ENCODE measurements at places on chromosomes 3 and 15.

DNA sequence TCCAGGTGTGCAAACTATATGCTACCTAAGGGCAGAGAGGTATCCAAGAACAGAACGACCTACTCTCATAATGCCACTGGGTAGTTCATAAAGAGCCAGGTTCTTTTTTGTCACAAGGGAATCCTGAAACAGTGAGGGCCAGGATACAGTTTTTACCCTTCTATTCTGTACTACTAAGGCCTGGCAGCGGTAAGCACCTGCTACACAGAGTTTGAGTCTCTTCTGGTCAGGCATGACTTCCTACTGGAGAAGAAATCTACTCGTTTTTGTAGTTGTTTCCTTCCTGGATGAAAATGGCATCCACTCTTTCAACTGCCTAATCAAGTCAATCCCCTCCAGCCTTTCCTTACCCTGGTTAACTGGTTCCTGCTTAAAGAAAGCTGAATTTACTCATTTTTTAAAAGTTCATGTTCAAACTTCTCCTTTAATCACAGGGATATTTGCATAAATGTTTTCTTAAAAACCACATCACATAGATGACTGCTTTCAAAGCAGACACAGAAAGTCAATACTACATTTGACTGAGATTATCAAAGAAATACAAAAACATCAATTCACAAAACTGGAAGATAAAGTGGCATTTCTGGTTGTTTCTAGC lies 40.0 kb downstream of the MAP4 start:
- DNase-seq: no peak

GRCh38 chr3:12620729-12621128 lies 43.2 kb downstream of the RAF1 start:
- no peak for DNase-seq

GRCh38 chr3:50551054-50551659 lies 16.4 kb downstream of the C3orf18 start:
- no peak for DNase-seq

GRCh38 chr3:132448216-132448961 lies 31.1 kb downstream of the DNAJC13 start:
- DNase-seq: no peak

GRCh38 chr15:93089727-93090305 lies 805 bp upstream of the RGMA start:
- no peak for DNase-seq

- no peak for DNase-seq
Measured at GRCh38 chr15:82130248-82130647, 84.4 kb upstream of the MEX3B start.

- no peak for DNase-seq
Measured at GRCh38 chr3:160226026-160226907, 1.0 kb downstream of the C3orf80 start.

DNA sequence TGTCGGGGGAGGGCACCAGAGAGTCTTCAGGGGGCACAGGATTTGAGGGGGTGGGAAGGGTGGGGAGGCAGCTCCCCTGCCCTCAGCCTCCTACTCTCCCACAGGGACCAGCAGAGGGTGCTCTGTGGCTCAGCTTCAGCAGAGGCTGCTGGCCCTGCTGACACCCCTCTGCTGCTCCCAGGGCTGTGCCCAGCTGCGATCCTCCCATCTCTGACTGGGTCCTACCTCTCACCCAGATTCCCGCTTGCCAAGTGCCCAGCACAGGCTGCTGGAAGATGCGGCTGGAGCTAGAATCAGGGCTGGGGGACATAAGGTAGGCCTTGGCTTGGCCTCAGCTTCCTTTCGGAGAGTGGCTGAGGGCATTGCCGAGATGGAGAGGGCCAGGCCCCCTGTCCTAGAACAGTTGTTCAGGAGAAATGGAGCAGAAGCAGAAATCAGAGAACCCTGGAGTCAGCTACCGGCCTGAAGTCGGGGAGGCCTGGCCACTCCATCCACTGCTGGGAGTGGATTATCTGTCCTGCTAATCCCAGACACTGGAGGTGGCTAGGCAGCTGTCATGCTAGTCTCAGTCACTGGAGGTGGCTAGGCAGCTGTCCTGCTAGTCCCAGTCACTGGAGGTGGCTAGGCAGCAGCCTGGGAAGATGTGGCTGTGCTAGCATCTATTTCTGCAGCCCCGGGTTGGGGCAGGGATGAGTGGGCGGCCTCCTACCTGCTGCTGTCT lies 3.9 kb downstream of the GRM2 start:
- DNase-seq: no peak

- no peak for DNase-seq
Measured at GRCh38 chr15:99706557-99707303, 26.5 kb downstream of the LYSMD4 start.

DNA sequence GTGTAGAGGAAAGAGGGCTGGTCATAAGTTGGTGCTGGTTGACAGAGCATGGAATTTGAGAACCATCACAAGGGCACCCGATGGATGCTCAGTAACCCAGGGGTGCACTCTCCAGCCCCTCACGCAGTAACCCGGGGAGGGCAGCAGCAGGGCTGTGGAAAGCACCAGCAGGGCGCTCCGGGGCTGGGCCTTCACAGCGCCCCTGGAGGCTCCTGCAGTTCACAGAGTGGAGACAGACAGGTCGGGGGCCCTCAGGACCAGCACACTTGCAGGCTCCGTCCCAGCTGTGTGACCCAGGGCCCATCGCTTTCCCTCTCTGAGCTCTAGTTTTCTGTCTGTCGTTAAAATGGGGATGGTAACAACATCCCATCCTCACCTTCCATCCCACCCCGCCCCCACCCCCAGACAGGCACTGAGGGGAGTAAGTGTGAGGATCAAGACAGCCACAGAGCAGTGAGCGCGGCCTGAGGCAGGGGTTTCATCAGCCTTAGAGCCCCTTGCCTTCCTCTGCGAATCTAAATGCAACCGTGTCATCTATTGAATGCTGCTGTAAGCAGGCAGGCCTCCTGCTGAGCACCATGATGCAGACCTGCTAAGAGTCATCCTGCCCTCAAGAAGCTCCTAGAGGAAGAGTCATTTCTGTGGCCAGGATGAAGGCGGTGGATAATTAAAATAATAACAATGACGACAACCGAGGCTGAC lies 90.2 kb upstream of the LINGO1 start:
- no peak for DNase-seq

- no peak for DNase-seq
Measured at GRCh38 chr15:63506537-63507035, 2.2 kb downstream of the USP3 start.

DNA sequence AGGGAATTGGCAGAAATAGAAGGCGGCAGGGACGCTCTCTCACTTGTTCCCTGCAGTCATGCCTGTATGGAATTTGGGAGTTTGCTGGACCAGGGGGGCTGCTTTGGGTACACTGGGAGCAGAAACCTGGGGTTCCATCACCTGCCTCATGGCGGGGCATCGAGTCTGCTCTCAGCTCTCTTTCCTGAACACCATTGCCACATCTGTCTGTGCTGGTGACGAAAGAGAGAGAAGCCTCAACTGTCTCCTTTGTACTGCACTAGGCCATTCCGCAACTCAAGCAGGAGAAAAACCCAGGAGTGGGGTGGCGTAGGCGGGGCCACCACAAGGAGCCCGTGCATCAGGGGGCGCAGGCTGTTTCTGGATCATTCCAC lies 14.0 kb downstream of the TMEM158 start:
- DNase-seq: no peak

DNA sequence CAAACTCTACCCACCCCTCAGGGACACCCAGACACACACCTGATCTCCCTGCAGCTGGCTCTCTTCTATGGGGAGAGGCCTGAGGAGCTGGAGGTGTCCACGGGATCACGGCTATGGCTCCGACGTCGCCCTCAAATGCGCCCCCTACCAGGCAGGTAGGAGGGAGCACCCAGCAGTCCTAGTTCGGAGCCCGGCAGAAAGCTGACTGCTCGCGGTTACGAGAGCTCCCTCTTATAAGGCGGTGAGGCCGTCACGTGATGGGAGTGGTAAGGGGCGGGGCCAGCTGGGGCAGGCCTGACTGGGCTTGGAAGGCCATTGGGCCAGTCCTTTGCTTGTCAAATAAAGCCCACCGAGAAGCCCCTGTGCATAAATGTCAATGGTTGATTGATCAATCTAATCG lies at the start of gene PRR20G:
PRR20G (minus strand) TSS at position 207 of the 400 bp plus-strand sequence. CDS start 681 bp downstream, outside the sequence.
- no peak for DNase-seq

- peak; percentile 11 for DNase-seq
Measured at GRCh38 chr15:39685999-39686613, 96.5 kb downstream of the FSIP1 start.

GRCh38 chr15:40358471-40359353 lies 693 bp downstream of the DISP2 start:
- DNase-seq: no peak

DNA sequence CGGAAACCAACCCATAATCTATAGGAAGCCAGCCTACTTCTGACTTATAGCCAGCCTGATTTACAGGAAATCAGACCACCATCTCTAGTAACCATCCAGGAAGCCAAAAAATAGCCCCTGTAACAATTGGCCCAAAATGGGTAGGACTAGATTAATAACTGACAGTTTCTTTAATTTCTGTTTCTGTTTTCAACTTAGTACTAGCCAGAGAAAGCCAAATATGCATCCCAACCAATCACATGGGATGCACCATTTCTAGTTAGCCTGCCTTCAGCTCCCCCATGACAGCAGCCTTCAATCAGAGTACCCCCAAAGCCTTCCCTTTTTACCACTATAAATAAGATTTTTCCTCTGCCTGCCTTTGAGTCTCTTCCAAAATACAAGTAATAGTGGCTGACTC lies 239.1 kb upstream of the GADL1 start:
- DNase-seq: no peak
